T-helper 2 cell (primary cell): ENCODE measurements at places on chromosomes 12 and 14.

DNA sequence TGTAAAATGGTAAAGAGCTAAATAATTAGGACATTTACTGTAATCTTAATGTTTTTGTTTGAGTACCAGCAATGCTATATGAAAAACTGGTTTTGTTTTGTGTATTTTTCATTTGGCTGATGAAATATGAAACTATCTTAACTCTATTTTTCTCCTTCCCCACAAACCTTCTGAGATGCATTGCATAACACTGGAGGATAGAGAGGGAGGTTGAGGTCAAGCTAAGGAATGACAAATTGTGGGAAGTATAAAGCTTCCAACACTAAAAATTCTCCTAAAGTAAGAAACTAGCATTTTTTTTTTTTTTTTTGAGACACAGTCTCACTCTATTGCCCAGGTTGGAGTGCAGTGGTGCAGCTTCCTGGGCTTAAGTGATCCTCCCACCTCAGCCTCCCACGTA, 31.5 kb upstream of the SRP54 start:
- DNase-seq, result no peak

- DNase-seq, result peak; percentile 61
These were observed 65.6 kb upstream of the PTGR2 start for GRCh38 chr14:73785834-73786635.

GRCh38 chr12:7642876-7643309, 22.8 kb downstream of the APOBEC1 start:
- DNase-seq, result no peak

DNA sequence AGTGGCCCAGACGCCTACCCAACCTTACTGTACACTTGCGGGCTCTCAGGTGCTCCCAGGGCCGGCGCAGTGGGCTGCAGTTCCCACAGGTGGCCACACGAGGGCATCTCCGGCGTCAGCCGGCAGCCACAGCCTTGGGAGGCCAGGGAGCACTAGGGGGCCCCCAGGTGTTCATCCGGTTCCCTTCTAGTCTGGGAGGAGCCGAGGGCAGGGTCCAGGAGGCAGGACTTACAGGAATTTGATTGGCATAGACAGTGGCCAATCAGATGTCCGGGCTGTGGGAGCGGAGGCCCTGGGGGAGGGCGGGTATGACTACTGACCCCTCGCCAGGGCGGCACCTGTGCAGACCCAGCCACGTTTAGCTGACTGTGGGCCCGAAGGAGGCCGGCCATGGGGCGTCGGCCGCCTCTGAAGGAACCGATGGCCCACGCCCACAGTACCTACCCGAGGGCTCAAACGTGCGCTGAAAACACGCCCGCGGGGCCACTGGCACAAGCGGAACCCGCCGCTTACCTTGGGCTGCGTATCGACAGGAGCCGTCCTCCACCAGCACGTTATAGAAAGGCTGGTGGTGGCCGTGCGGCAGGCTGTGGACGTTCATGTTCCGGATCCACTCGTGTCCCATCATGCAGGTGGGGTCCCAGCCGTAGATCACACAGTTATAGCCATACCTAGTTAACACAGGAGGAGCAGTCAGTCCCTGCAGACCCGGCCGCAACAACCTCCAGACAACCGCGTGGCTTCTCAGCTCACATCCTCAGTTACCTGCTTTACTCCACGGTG, 34.8 kb downstream of the FBXO21 start:
- DNase-seq, result peak; percentile 66

GRCh38 chr12:52054833-52055730, 3.8 kb downstream of the NR4A1 start:
- DNase-seq, result no peak

GRCh38 chr12:114935658-114936057, 251.7 kb upstream of the TBX3 start:
- no peak for DNase-seq

DNA sequence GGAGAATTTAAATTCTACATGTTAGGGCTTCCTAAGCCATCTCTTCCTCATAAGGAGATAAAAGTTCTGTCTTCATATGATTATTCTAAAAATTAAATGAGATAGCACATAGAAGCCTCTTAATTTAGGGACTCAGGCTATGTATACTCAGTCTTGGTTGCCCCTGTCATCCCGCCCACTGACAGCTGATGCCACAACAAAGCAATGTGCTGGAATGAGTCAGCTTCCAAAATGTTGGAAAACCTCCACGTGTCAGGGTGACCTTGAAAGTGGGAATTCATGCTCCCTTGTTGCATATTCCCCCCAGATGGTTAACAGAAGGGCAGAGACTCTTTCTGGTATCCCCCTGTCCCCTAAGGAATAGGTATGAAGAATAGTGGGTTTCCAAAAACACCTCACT, 238.0 kb upstream of the DDHD1 start:
- DNase-seq, result no peak

DNA sequence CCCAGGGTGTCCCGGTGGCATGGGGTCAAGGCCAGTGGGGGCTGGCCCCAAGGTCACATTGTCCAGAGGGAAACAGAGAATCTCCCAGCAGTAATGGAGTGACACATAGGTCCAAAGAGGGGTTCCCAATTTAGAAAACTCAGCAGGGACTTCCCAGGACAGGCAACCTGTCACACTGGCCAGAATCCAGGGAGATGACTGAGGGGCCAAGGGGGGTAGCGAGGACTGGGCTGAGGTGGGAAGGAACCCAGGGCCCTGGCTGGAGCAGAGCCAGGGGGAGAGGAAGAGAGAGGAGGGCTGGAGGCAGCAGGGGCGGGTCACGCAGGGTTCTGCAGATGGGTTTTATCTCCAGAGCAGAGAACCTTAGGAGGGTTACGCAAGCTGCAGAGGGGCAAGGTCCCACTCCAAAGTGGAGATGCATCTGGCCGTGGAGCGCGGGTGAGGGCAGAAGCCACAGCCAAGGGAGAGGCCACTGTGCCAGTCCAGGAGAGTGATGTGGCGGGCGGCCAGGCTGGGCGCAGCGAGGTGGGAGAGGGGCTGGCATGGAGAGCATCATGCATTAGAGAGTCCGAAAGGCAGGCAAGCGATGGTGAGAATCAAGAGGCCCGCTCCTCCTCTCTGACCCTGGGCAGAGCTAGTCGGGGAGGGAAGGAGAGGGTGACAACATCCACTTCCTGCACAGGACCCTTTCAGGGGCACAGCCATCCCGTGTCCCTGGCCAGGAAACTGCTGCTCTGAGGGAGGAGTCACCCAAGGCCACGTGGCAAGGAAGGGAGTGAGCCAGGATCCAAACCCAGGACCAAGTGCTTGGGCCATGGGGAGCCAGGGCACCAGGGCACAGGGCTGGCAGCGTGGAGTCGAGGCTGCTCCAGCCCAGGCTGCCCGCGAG, 29.0 kb downstream of the NCOR2 start:
- DNase-seq, result no peak

DNA sequence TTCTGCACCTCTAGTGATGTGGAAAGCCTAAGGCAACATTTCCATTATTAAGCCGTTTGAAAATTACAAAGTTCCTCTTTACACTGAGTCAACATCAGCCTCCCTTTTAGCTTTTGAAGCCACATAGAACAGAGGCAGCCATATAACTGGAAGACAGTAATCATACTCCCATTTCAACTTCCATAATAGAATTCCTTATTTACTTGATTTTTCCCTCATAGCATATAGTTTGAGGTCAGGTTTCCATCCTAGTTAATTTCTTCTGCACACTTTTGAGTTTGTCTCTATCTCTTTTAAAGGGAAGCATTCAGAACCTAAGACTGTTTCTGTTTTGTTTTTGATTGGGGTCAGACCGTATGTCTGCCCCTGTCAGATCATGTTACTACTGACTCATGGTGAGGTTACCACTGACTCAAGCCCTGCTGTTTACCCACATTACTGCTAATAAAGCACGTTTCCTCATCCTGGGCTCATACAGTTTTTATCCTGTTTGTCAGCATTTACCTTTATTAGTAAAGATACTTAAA, 161.0 kb downstream of the SLC38A4 start:
- DNase-seq, result no peak

- no peak for DNase-seq
These were observed 20.0 kb downstream of the KIF5A start for GRCh38 chr12:57569858-57570257.

DNA sequence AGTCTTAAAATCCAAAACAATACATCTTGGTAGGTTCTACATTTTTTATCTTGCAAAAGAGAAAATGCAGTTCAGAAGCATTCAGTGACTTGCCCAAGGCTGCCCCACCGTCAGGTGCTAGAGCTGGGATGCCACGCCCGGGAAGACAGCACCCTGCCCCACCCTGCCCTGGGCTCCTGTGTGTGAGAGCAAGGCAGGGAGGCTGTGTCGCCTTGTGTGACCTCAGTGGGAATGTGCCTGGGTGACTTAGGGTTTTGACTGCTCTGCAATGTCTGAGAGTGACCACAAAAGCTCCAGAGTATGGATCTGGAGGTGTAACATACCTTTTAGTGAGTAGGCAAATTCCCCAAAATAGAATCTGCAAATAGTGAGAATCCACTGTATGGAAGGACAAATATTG, 60.0 kb downstream of the AACS start:
- DNase-seq, result no peak

GRCh38 chr12:88433997-88434703, 146.1 kb downstream of the KITLG start:
- no peak for DNase-seq

GRCh38 chr14:52329678-52330369, 15.7 kb downstream of the PTGER2 start:
- no peak for DNase-seq

DNA sequence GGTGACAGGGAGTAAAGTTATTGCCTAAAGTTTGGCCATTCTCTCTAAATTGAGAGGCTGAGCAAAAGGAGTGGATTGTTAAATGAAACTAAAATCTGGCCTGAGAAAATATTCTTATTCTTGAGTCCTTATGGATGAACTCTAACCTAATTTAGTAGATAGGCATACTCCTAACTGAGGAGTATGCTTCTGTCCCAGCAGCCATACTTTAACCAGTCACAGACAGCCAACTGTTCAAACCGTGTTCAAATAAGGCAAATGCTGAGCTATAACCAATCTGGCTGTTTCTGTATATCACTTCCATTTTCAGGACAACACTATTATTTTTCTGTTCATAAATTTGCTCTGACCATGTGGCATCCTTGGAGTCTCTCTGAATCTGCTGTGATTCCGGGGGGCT, 75.9 kb upstream of the RERGL start:
- no peak for DNase-seq

DNA sequence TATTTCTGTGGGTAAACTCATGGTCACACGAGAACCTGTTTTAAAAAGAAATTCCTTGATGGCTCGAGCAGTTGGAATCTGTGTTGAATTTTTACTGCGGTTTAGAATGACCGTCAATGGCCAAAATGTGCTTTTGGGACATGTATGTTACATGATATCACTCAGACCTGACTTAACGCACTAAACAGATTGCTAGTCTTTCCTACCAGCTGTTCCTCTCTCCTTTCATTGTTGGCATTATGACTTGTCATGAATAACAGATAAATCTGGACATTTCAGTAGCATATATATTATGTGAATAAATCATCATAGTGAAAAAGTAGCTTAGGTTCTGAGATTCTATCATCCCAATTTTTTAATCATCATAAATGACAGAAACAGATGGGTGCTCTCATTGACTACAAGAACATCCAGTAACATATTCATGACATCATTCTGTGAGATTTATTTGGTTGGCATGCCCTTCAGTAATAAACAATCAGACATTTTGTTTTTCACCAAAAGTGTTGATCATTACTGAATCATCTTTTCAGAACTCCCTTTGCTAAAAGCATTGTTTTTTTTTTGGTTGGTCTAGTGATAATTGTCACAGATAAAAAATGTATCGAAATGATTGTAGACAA, 57.9 kb upstream of the NAV3 start:
- no peak for DNase-seq

DNA sequence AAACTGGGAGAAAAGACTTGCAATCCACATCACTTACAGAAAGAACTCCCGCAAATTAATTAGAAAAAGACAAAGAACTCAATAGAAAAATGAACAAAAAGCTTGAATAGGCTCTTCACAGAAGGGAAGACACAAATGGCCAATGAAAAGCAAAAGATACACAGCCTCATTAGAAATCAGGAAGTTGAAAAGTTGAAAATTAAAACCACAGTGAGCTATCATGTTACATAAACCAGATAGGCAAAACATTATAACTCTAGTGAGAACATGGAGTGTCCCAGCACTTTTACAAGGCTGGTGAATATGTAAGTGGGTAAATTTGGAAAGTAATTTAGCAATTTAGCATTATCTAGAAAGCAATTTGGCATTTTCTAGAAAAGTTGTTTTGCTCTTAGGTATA, 158.4 kb upstream of the RASSF8 start:
- DNase-seq, result no peak

DNA sequence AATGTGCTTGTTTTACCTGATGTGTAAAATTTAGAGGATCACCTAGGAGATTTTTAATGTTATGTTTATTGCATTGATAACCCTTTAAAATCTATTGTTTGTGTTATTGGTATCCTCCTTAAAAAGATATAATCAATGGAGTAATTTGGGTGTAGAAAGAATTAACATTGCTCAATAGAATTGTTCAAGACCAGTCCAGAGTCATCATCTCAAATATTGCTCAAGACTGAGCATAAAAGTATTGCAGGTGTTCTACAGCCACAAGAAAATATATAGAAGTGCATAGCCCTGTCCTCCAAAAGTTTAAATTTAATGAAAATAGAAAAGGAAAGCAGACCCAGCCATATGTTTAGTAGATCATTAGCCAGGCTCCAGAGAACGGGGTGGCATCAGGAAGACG, 102.5 kb upstream of the ARID2 start:
- DNase-seq, result no peak

DNA sequence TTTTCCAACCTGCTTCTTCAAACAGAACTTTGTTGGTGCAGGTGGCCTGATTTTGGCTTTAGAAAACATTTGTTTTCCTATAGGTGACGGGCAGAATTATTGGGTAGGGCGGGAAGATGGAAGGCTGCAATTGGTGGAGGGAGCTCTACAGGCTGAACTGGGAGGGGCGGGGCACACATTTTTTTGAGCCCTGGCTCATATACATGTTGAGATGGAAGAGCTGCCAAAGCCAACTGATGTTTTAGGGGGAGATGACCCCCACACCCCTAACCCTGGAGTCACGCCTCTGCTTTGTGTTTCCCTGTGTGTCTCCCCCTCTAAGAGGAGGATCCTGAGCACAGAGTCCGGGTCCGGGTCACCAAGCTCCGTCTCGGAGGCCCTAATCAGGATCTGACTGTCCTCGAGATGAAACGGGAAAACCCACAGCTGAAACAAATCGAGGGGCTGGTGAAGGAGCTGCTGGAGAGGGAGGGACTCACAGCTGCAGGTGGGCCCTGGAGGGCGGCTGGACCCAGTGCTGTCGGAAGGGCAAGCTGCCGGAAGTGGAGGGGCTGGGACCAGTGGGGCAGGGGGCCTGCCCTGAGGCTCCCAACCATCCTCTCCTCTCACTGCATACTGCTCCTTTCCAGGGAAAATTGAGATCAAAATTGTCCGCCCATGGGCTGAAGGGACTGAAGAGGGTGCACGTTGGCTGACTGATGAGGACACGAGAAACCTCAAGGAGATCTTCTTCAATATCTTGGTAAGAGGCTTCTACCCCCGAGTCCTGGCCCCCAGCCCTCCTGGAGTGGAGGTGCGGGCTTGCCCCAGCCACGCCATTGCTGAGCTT, 18.6 kb downstream of the AGAP2 start:
- no peak for DNase-seq

DNA sequence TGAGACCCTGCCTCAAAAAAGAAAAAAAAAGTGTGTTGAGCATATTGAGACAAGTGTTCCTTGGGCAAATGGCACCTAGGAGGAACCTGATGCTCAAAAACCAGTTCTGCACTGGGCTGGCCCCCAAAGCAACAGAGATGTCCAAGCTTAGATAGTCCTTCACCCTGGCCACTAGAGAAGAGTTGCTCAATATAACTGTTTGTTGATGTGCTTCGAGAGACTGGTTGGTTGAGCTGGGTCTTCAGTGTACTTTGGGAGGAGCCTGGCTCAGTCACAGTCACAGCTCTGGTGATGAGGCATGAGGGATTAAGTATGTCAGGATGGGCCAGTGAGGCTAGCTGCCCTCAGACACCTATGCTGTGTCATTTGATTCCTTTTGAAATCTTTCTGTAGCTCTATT, 38.0 kb downstream of the SLC2A14 start:
- no peak for DNase-seq
